ENCODE measurements at places on chromosomes 4 and X.

- DNase-seq: no peak
These were observed 12.3 kb upstream of the UCP1 start for GRCh38 chr4:140581078-140581477.

- no peak for DNase-seq
These were observed 24.8 kb downstream of the ELF2 start for GRCh38 chr4:139152249-139152648.

DNA sequence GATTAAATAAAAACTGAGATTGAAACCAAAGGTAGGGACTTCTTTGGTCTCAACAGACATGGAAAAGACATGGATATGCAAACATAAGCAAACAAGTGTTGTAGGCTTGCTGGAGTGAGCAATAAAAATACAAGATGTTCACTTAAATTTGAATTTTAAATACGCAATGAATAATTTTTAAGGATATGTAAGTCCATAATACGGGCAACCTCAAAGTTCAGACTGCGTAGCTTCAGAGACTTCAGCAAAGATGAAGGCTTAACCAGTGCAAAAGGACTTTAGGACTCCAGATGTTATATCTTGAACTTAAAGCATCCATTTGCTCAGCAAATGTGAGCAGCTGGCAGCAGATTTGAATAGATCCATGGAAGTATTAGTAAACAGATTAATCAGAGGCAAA lies 549.3 kb downstream of the ARAP2 start:
- DNase-seq: no peak

GRCh38 chrX:9604111-9604907 lies 139.5 kb downstream of the TBL1X start:
- DNase-seq: no peak

GRCh38 chrX:150574559-150575418 lies 6.4 kb downstream of the MTM1 start:
- no peak for DNase-seq

DNA sequence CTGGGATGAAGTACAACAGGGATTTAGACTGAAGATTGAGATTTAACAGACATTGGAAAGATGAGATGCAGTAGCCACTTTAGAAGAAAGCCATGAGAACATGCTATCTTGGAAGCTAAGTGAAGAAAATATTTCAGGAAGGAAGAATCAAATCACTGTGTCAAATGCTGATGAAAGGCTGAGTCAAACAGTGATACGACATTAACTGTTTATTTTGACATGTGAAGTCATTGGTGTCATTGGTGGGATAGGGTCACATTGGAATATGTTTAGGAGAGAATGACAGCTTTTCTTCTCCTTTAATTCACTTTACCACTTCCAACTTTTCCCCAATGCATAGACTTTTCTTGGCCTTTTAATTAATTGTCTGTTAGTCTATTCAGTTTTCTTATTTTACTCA lies 653.0 kb upstream of the BOD1L1 start:
- no peak for DNase-seq

- no peak for DNase-seq
These were observed 215.4 kb upstream of the MAB21L2 start for GRCh38 chr4:150366487-150366999.

GRCh38 chr4:113725963-113726362 lies 35.6 kb downstream of the CAMK2D start:
- DNase-seq: no peak

DNA sequence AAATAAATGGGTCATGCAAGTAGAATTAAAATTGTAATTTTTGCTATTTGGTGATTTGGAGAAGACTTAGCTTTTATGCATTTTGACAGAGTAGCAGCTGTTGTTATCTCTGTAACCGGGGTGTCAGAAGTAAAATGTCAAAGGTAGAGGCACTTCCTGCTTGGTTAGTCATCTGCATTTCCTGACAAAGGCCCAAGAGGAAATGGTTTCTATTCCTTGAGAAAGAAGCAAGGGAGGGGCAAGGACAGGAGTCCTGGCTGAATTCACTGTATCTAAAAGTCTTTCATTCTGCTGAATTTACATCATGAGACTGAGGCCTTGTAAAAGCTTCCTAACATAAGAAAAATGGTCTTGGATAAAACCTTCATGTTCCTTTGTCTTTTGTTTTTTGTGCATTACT lies 550.9 kb upstream of the BOD1L1 start:
- DNase-seq: no peak

GRCh38 chr4:94419956-94420355 lies 31.8 kb upstream of the PDLIM5 start:
- DNase-seq: no peak

- no peak for DNase-seq
These were observed 585.0 kb downstream of the STPG2 start for GRCh38 chr4:97558204-97558778.

DNA sequence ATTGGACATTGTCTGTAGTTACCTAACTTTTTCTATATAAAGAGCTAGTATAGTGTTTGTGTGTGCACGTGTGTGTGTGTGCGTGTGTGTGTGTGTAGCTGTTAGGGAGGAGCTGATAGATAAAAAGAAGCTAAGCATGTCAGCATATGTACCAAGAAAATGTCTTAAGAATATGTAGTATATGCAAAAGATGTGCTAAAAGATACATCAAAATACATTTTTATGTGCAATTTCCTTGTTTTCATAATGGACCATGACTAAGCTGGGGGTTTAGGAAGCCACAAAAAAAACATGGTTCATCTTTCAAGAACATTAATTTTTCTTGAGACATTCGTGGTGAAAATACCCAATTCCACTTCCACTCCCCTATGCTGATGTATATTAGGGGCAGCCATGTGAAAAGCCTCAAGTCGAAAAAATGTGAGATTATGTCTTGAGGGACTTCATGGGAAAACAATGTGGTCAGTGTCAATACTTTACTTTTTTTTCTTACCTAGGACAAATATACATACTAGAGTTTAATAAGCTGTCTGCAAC lies 1599.7 kb downstream of the ARAP2 start:
- no peak for DNase-seq

- no peak for DNase-seq
These were observed 5.1 kb downstream of the PIGG start for GRCh38 chr4:504076-504475.

All from 8988T (cell line).